CD4-positive, alpha-beta T cell treated with Interleukin-6 at 100 ng/mL for 8 hours (primary cell): ENCODE measurements at places on chromosomes 4 and X.

DNA sequence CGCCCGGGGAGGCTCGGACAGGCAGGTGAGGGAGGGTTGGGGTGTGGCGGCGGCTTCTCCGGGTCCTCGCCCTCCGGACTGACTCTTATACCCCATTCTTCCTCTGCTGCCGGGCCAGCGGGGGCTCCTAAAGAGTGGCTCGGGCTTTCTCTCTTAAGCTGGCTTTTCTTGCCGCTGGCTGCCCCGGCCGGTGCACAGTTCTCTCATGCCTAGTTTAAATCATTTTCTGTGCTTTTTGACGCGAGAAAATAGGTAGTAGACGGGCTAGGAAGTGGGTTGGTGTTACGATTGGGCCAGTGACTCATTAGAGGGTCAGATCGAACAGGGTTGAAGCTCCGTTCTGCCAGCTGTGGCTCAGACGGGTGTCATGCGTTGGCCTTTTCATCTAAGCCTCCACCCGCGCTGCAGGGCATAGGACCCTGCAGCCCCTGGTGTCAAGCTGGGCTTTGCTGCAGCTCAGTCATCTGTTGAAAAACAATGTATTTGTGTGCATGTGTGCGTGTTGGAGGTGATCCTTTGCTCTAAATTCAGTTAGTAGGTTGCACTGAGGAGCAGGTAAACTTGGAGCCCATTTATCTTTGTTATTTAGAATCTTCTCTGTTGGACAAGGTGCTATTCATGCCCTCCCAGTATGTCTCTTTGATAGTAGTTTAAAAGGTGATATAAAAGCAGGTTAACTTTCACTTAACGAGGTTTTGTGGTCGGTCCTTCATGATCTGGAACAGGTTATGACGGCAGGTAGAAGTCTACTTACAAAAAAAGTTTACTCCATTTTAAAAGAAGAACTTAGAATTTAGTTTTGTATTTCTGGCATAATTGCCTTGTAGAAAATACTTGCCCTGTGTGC, 802 bp downstream of the BMP2K start:
- DNase-seq = peak; percentile 45

- no peak for DNase-seq
These were observed 24.2 kb downstream of the CBLL2 start for GRCh38 chrX:22296871-22297270.

DNA sequence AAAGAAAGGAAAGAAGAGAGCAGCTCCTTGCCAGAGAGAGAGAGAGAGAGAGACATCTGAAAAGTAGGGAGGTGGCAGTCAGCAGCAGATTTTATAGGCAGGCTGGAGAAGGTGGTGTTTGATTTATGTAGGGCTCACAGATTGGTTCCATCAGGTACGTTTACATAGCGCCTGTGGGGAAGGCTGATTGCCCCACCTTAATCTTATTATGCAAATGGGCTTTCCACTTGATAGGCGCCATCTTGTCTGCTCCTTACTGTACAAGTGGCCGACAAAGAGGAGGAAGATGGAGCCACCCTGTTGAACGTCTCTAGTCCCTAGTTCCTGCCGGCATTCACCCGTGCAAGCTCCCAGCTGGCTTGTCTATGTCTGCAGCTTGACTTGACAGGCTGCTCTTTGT, 49.1 kb upstream of the DHRSX start:
- no peak for DNase-seq

GRCh38 chr4:3660928-3661515, 105.2 kb upstream of the ADRA2C start:
- no peak for DNase-seq

GRCh38 chrX:106484233-106484632, 127.5 kb upstream of the RADX start:
- peak; percentile 25 for DNase-seq

DNA sequence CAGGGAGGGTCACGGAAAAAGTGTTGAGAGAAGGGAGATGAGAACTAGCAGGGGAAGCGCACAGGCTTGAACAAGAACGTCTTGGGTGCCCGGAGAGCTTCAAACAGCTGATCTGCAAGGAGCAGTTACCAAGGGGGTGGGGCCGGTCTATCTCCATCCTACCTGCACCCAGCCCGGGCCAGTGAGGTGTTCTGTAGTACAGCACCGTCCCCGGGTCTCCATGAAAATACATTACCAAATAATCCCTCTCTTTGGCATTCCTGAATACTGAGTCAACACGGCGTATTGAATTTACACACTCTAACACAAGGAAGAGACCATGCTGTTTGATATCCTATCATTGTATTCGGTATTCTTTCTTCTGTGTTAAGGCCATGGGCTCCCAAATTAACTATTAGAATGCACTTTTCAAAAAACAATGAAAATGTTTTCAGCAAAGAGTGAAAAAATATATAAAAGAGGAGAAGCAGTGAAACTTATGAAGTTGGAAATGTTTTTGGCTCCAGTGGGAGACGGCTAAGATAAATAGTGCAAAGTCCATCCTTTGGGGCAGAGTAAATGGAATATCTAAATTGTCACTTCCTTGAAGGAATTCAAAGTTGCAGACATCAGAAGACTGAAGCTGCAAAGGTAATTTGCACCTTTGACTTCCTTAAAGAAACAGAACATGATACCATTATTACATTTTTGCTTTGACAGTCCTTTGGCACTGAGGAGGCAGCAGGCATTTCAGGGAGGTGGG, 90.3 kb downstream of the DHRSX start:
- no peak for DNase-seq

DNA sequence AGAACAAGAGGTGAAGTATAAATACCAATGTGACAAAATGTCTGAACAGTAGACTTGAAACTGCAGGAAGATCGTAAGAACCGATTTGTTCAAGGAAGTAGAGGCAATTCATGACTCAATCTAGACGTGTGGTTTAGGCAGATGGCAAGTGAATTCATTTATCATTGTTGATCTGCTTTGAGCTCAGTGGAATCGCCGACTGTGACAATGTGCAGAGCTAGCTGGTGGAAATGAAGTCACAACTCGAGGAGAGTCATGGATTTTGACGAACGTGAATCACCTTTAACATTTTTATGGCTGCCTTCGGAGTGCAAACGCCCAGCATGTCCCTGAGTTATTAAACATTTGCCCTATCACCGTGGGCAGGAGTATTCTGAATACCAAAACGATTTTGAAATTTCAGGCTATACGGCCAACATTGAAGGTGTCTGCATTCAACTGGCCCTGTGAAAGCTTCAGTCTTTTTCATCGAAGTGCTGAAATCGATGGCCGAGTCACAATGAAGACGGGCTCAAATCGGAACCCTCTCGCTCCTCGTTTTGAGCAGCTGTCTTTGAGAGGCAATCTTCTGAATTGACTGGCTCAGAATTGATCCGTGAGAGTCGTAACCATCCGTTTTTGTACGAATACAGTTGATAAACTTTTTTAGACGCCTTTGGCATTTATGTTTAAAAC, 689 bp upstream of the OGT start:
- DNase-seq = peak; percentile 68

DNA sequence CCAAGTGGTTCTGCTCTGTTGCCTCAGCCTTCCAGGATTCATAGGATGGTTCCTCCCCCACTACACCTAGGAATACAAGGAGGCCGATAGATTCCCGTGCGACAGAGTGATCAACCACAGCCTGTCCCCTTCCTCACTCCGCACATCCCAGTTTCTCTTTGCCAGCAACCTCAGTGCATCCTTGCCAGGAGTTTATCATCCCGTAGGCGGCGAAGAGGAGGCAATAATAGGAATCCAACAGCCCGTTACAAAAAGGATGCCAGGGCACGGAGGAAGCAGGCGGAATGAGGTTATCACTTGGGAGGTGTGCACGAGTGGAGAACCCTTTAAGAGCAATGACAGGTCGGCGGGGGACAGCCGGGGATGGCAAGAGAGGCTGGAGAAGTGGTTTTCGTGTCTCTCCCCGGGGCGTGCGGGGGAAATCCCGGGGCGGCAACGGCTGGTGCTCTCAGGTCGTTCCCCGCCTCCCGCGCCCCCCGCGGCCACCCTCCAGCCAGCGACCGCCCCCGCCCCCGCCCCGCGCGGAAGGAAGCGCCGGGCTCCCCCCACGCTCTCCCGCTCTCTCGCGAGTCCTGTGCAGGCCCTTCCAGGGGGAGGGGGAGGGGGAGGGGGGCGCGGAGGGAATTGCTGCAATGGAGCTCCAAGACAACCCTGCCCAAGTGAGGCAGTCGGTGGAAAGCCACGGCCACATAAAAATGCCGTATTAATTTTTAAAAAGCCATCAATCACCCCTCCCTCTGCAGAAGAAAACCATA, 1.6 kb downstream of the PPP3CA start:
- DNase-seq = peak; percentile 56

DNA sequence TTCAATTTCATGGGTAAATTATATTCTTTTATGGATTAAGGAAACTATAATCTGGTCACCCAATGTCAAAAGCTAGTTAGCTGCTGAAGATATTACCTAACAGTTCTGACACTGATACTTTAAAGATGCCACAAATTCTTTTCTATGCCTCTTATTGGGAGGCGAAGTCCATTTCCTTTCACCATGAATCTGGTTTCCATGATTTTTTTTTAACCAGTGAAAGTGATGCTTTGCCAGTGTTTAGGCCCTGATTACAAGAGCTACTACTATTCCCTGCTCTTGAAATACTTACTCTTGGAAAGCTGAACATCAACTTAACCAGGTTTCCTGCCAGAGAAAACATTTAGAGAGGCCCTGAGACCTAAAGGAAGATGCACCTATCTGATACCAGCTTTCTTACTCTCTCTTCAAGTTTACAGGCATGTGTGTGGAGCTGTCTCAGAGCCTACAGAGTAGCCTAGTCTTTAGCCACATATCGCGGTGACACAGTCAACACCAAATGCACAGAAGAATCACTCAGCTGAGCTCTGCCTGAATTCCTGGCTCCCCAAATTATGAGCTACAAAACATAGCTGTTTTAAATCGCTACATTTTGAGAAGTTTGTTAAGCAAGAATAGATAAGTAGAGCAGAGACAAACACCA, 1280.8 kb downstream of the PCDH7 start:
- no peak for DNase-seq

DNA sequence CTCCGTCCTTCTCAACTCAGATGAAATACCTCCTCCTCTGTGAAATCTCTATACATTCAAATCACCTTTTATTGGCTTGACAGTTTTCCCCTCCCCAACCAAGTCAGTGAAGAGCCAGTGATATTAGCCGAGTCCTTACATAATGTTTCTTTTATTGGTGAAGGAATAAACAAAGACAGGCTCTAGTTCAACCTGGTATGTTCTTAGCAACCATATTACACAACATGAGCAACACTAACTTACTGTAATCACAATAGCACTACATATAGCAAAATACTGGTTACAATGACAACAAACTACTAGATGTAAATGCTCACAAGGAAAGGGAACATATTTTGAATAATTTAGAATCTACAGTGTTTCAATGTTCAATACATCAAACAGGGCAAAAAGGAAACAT, 19.9 kb downstream of the DHX15 start:
- DNase-seq = no peak

- no peak for DNase-seq
These were observed 818.7 kb downstream of the PCDH7 start for GRCh38 chr4:31538877-31539276.

- DNase-seq = no peak
These were observed 197.5 kb downstream of the VEGFC start for GRCh38 chr4:176595257-176595656.

DNA sequence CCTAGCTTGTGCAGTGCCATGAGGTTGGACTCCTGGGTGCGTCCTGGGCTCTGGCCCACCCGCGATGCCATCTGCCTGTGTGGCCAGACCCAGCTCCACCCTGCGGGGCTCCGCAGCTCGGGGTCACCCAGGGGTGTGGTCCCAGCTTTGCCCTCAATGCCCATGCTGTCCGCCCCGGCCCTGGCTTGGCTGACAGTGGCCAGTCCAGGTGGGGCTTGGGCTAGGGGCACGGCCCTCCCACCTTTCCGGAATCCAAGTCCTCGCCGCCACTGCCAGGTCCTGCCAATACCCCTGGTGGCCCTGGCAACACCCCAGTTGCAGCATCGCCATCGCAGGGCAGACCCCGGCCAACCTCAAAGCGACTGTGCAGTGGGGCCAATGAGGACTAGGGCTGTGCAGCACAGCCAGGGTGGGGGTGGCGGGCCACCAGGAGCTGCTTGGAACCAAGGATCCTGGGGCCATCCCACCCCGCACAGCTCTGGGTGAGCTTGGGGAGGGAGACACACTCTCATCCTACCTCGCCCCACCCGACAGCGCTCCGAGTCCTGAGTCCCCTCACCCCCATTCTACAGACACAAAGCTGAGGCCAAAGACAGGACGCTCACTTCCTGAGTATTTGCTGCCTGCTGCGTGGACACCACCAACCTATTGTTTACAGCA, 80.9 kb downstream of the ZNF718 start:
- no peak for DNase-seq

- DNase-seq = no peak
These were observed 374.3 kb downstream of the IQCM start for GRCh38 chr4:149441338-149441737.

- no peak for DNase-seq
These were observed 122.8 kb downstream of the DIPK2B start for GRCh38 chrX:45077748-45078424.

GRCh38 chrX:1591102-1591862, at the start of gene AKAP17A:
TSS of gene AKAP17A (plus strand) at chrX:1591604. CDS start at chrX:1593463, 1,859 bp downstream.
- peak; percentile 97 for DNase-seq

GRCh38 chrX:12467321-12467720, 323.9 kb upstream of the PRPS2 start:
- no peak for DNase-seq

- no peak for DNase-seq
These were observed 248.0 kb downstream of the GALNTL6 start for GRCh38 chr4:172061204-172061603.

- DNase-seq = no peak
These were observed 4.5 kb downstream of the UBA1 start for GRCh38 chrX:47198026-47198686.

- DNase-seq = no peak
These were observed 165.8 kb downstream of the SHROOM4 start for GRCh38 chrX:50648156-50648555.

- no peak for DNase-seq
These were observed 144.1 kb upstream of the RBPJ start for GRCh38 chr4:26176598-26177149.
